ENCODE measurements at places on chromosomes 6 and 20.

DNA sequence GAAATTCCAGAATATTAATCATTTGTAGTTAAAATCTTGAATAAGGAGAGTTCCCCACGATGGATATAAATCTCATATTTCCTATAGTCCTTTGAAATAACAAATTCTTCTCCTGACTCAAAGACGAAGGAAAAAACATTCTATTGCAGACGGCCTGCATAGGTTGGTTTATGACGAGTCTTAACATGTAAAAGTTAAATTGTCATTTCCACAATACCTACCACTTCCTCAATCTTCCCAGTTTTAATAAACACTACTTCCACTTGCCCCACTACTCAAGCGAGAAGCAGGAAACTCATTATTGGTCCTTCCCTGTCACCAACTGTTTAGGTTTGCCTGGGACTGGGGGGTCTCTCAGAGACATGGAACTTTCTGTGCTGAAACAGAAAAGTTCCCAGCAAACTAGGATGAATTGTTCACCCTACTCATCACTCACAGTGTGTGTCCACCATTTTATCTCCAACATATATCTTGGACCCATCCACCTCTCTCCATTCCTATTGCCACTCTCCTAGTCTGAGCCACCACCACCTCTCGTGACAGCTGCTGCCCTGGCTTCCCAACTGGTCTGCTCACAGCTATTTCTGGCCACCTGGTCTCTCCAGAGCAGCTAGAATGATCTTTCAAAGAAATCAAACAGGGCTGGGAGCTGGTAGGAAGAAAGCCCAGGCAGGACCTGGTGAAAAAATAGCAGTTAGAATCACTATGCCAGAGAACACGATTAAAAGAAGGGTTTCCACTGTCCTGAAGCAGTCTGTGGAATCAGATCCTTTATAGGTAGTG is 15.1 kb upstream of the ZSCAN9 start:
- H3K27ac ChIP-seq = no peak overlapping the region
- no peaks in the 10 kb centered on the region for H3K36me3 ChIP-seq
- no peak for DNase-seq
- H3K4me1 ChIP-seq = no peaks in the 10 kb centered on the region
- H3K4me3 ChIP-seq = no peak overlapping the region

DNA sequence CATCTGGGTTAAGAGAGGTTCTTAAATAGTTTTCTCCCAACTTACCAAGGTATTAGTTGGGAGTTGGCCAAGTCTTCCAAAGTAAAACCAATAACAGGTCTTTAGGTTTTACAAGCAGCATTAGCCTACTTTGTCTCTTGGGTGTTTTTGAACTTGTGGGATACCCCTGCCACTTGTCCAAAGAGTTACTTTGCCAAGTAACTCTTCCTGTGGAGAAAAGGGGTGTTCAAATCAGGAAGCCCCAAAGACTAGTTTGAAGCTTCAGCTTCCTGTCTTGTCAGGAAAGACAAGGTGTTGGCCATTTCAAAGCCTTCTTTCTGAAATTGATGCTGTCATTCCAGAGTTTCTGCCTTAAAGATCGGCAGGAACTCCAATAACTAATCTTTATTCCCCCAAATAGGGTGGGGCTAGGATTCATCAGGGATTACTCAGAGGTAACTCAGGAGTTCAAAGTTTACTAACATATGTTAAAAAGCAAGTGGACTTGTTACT is 822 bp downstream of the RAB22A start:
- H3K27me3 ChIP-seq = no peaks in the 10 kb centered on the region
- H3K27ac ChIP-seq = no peak overlapping the region
- no peak for DNase-seq

DNA sequence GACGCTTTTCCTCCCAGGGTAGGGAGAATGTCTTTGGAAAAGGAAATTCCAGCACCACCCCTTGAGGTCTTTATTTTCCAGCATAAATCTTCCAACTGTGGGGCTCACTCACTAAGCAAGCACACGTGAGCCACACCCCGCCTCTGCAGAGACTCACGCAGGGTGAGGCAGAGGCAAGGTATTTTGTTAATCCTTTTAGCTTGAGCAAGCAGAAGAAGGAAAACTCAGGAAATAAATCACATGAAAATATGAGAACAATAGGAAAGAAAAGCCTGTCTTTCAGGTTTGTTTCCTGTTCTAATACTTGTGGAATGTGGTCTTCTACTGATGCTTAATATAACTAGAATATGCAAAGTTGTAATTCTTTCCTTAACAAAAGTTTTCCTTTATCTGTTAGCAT is 4.1 kb upstream of the PHACTR2 start:
- 0 out of 3 replicates have a peak overlapping the region, but pooled peaks have one; percentile 42 for H3K4me3 ChIP-seq
- no peak overlapping the region for H3K27ac ChIP-seq
- peaks cover 13% of the 10 kb centered on the region for H3K4me1 ChIP-seq
- no peak for DNase-seq
- H3K27me3 ChIP-seq = no peaks in the 10 kb centered on the region
- H3K36me3 ChIP-seq = peaks cover 5% of the 10 kb centered on the region

DNA sequence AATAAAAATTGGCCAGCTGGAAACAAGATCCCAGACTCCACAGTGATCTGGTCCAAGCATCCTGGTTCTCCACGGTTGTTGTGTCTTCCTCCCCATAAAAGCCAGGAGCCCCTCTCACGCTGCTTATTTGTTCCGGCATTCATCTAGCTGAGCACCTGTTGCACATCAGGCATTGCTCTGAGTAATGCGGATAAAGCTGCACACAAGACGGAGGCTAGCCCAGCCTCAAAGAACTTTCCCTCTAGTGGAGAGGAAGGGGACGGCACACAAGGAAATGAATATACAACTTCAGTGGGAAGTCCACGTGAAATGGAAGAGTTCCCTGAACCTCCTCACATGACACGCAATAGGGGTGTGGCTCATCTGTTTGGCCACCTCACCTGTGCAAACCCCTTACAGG is 30.3 kb upstream of the NXT1 start:
- no peaks in the 10 kb centered on the region for H3K4me1 ChIP-seq
- H3K27ac ChIP-seq = no peak overlapping the region
- no peak for DNase-seq
- H3K4me3 ChIP-seq = no peak overlapping the region
- no peaks in the 10 kb centered on the region for H3K36me3 ChIP-seq
- H3K27me3 ChIP-seq = no peaks in the 10 kb centered on the region

DNA sequence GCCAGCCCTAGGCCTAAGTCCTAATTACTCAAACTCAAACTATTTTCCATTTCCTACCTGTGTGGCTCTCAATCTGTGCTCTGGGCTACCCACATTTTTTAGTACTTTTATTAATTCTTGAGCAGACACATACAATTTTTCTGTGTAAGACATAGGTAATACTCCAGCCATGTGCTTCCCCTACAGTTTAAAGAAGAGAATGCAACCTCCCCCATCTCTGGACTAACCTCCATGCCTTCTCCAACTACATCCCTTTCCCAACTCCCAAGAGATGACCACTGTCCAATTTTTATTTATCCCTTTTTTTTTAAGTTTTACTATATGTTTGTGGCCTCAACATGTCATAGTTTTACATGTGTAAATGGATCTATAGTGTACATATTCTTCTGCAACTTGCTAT is 5.8 kb downstream of the HMGN4 start:
- H3K4me3 ChIP-seq = peak overlapping the region; percentile 30
- H3K27ac ChIP-seq = no peak overlapping the region
- no peaks in the 10 kb centered on the region for H3K27me3 ChIP-seq
- peaks cover 48% of the 10 kb centered on the region for H3K36me3 ChIP-seq
- DNase-seq = no peak

- no peak overlapping the region for H3K27ac ChIP-seq
- no peaks in the 10 kb centered on the region for H3K27me3 ChIP-seq
- no peaks in the 10 kb centered on the region for H3K4me1 ChIP-seq
- peaks cover 17% of the 10 kb centered on the region for H3K36me3 ChIP-seq
- H3K4me3 ChIP-seq = no peak overlapping the region
Observed at GRCh38 chr6:101832371-101832770, 438.9 kb downstream of the GRIK2 start.

DNA sequence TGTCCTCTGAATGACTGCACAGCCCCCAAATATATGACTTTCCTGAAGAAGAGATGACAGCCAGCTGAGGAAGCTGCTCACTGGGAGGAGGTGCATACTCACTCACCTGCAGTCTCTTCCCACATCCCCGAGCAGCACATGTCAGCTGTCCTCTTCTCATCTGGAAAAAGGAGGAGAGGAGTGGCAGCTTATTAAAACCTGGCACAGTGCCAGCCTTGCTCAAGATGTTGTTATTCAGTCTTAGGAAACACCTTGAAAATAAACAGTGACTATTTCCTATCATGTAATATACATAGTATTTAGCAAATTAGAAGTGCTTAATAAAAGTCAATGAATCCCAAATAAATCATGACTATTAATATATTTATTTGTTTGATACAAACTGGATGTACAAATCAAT is 232.9 kb downstream of the EPM2A start:
- no peaks in the 10 kb centered on the region for H3K4me1 ChIP-seq
- DNase-seq = no peak
- no peaks in the 10 kb centered on the region for H3K36me3 ChIP-seq
- no peaks in the 10 kb centered on the region for H3K27me3 ChIP-seq
- H3K27ac ChIP-seq = no peak overlapping the region
- H3K4me3 ChIP-seq = no peak overlapping the region

- no peak overlapping the region for H3K4me3 ChIP-seq
- no peak overlapping the region for H3K27ac ChIP-seq
- no peak for DNase-seq
- no peaks in the 10 kb centered on the region for H3K27me3 ChIP-seq
- H3K4me1 ChIP-seq = peaks cover 10% of the 10 kb centered on the region
- no peaks in the 10 kb centered on the region for H3K36me3 ChIP-seq
Observed at GRCh38 chr6:3813150-3813780, 35.9 kb upstream of the FAM50B start.

GRCh38 chr6:152896923-152897322 is 85.9 kb downstream of the FBXO5 start:
- H3K27ac ChIP-seq = no peak overlapping the region
- H3K4me3 ChIP-seq = no peak overlapping the region
- H3K36me3 ChIP-seq = no peaks in the 10 kb centered on the region

DNA sequence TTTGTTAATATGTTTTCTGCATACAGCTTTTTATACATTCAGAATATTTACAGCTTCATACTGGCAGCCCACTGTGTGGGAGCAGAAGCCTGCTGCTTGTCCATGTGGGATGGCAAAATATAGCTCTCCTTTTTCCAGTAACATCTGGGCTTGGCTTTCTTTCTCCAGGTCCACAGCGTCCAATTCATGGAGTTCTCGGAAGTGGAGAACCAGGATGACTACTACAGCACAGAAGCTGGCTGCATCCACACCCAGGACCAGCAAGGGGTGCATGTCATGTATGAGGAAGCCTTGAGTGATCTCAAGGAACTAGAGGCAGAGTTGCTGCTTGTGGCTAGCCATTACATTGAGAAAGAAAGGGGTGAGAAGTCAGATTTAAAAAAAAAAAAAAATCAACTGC is 143.1 kb downstream of the CD164 start:
- H3K27me3 ChIP-seq = no peaks in the 10 kb centered on the region
- no peak overlapping the region for H3K4me3 ChIP-seq
- H3K36me3 ChIP-seq = no peaks in the 10 kb centered on the region
- no peaks in the 10 kb centered on the region for H3K4me1 ChIP-seq
- no peak overlapping the region for H3K27ac ChIP-seq

DNA sequence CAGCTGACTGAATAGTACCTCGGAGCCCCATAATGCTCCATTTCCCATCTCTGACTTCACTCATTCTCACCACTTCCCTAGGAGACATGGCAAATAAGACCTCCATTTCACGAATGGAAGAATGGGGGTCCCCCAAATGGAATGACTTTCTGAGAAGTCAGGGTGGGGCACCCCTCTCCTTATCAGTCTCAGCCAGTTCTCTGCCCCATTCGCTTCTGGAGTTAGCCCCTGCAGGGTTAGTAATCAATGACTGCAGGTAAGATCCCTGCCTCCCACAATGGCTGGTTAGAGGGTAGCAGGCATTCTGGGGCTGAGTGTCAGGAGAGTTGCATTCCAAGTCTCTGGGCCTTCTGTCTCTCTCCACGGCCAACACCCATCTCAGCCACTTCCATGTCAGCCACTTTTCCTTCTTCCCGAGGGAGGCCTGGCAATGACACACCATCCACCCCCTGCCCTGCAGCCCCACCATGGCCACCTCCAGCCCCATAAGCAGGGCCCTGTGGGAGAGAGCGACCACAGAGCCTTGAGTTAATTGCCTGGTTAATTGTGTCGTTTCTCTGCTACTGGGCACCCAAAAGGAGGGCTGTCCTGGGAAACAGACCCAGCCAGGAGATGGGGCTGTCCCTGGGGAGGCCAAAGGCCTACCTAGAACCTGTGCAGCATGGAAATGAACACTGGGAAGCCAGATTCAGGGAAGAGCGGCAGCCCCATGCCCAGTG is 13.4 kb downstream of the CCDC167 start:
- peaks cover 1% of the 10 kb centered on the region for H3K36me3 ChIP-seq
- no peak for DNase-seq
- H3K4me1 ChIP-seq = no peaks in the 10 kb centered on the region

GRCh38 chr6:7672066-7673062 is 53.5 kb upstream of the BMP6 start:
- DNase-seq = no peak
- no peaks in the 10 kb centered on the region for H3K4me1 ChIP-seq
- no peak overlapping the region for H3K27ac ChIP-seq
- H3K4me3 ChIP-seq = peak overlapping the region; percentile 63
- no peaks in the 10 kb centered on the region for H3K36me3 ChIP-seq

DNA sequence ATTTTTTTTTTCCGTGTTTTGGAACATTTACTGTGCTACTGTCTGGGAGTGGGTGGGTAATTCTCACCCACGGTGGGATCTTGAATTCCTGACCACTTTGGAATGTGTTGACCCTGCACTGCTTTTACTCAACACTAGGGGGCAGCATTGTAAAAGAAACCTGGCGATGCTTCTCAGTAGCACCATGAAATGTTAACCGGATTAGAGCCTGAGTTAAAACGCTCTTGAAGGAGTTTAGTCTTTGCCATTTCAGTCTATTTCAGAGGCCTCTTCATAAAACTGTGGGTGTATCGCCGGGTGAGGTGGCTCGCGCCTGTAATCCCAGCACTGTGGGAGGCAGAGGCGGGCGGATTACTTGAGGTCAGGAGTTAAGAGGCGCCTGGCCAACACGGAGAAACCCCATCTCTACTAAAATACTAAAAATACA is 114.4 kb upstream of the PRND start:
- H3K36me3 ChIP-seq = no peaks in the 10 kb centered on the region
- no peaks in the 10 kb centered on the region for H3K27me3 ChIP-seq
- no peak overlapping the region for H3K4me3 ChIP-seq

DNA sequence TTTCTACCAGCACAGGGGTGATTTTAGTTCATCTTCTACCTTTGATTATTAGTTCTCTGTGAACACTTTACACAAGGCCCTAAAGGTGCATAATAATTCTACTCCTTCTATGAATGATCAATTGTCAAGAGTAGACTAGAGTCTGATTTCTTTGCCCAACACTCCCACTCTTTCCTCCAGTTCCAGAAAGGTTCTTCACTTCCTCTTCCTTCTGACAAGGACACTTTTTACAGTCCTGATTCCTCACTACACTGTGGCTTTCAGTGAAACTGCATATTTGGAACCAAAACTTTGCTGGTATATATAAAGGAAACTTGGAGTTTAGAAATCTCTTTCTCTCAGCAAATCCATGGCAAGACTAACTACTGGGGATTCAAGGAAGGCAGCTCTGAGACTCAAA is 10.6 kb upstream of the RSPO3 start:
- no peaks in the 10 kb centered on the region for H3K4me1 ChIP-seq
- DNase-seq = no peak
- no peak overlapping the region for H3K27ac ChIP-seq
